ENCODE measurements at places on chromosomes 1 and 21. TPM values are rescaled to one million over a fixed set of nuclear protein-coding genes. Genes with fewer than 3 reads are reported as not detected.

KCNJ9 gene
- total RNA-seq: 14.7 TPM

DNA sequence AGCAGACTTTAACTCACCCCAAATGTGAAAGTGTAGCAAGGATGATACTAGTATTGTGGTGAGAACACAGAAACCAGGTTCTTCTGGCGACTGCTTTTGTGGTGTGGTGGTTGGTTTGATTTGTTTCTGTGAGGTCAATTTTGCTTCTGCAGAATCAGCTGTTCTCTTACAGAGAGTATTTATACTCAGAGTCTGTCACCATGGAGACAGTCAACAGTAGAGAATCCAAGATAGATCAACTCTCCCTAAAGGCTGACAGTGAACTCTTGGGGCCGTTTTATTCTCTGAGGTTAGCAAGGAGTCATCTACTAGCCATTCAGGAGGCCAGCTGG lies at the start of gene CFAP107:
CFAP107 (plus strand) TSS at position 209 of the 332 bp plus-strand sequence. CDS start 231 bp downstream, outside the sequence.
- DNase-seq: no peak

GRCh38 chr1:143661418-143662101 lies 310.2 kb downstream of the FAM72C start:
- DNase-seq: no peak

DNA sequence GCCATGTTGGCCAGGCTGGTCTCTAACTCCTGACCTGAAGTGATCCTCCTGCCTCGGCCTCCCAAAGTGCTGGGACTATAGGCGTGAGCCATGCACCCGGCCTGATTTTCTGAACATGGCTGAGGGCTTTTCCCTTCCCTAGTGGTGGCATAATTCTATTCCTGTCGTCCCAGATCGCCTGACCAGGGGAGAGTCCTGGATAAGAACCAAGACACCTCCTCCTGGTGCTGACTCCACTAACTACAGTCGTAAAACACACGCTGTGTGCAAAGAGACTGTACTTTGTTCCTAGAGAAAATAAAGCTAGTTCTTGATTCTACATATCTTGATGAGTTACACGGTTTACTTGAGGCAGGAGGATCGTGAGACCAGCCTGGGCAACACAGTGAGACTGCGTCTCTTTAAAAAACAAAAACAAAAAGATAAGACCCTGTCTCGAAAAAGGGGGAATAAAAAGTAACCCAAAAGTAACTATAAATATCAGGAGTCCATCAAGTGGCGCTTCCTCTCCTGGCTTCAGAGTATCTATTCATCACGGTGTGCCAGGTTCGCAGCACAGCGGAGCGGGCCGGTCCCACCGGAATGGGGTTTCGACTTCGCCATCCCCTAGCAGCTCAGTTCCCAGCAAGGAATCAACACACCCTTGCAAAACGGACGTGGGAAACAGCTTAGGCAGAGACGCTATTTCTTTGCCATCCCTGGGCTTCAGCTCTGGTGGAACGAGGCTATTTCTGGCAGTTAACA lies 973 bp downstream of the SDF4 start:
- no peak for DNase-seq

DNA sequence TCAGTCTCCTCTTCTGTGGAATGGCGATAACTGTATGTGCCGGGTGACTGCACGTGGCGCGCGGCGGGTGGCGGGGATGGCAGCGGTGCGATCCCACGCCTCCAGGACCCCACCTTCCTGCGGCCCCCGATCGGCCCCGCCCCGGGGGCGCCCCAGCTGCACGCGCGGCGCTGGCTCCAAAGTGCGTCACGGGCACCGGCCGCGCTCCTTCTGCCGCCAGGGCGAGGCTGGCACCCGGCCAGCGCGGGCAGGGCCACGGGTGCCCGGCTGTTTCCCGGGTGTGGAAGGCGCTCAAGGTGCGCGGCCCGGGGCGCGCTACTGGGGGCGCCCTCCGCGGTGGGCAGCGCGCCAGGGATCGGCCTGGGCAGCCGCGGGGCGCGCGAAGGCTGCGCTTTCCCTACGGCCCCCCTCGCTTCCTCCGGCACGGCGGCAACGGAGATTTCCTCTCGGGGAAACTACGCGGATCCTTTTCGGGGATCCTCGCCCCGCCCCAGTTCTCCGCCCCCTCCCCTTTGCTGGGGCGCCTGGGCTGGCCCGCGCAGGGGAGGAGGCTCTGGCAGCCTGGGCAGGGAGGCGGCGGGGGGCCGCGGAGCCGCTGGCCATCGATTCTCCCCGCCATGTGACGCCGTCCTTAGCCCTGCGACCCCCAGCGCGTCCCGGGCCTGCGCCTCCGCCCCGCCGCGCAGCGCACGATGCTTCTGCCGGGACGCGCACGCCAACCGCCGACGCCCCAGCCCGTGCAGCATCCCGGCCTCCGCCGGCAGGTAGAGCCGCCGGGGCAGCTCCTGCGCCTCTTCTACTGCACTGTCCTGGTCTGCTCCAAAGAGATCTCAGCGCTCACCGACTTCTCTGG lies at the start of gene EVA1C:
EVA1C (plus strand) TSS at position 545 of the 853 bp plus-strand sequence; CDS start at position 693, 148 bp downstream.
- peak; percentile 41 for DNase-seq

- DNase-seq: no peak
Measured at GRCh38 chr1:40183055-40183710, 22.0 kb downstream of the RLF start.

All from occipital lobe (tissue), 3 donors.